ENCODE measurements at places on chromosomes 5 and 9.

- H3K4me1 ChIP-seq = peaks cover 8% of the 10 kb centered on the region
- no peak overlapping the region for H3K4me3 ChIP-seq
- peak; percentile 54 for DNase-seq
- no peaks in the 10 kb centered on the region for H3K36me3 ChIP-seq
- no peak overlapping the region for H3K27ac ChIP-seq
Measured at GRCh38 chr5:53425687-53426511, 54.5 kb upstream of the FST start.

GRCh38 chr5:84614906-84615305, 230.2 kb upstream of the EDIL3 start:
- no peaks in the 10 kb centered on the region for H3K4me1 ChIP-seq
- H3K4me3 ChIP-seq = no peak overlapping the region
- no peaks in the 10 kb centered on the region for H3K27me3 ChIP-seq
- H3K36me3 ChIP-seq = no peaks in the 10 kb centered on the region
- H3K27ac ChIP-seq = no peak overlapping the region

- DNase-seq = no peak
- H3K4me1 ChIP-seq = no peaks in the 10 kb centered on the region
- H3K27me3 ChIP-seq = no peaks in the 10 kb centered on the region
- H3K4me3 ChIP-seq = no peak overlapping the region
- H3K36me3 ChIP-seq = no peaks in the 10 kb centered on the region
- no peak overlapping the region for H3K27ac ChIP-seq
Measured at GRCh38 chr5:135571902-135572301, 6.9 kb downstream of the CXCL14 start.

DNA sequence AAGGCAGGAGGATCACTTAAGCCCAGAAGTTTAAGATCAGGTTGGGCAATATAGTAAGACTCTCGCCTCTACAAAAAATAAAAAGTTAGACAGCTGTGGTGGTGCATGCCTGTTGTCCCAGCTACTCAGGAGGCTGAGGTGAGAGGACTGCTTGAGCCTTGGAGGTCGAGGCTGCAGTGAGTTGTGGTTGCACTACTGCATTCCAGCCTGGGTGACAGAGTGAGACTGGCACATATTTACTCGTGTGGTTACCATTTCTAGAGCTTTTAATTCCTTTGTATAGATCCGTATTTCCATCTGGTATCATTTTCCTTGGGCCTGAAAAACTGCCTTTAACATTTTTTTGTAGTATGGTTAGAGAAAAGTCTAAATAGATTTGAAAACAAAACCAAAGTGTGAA, 7.8 kb downstream of the IL6ST start:
- no peak for DNase-seq
- H3K4me1 ChIP-seq = peaks cover 67% of the 10 kb centered on the region

- DNase-seq = no peak
- H3K27me3 ChIP-seq = no peaks in the 10 kb centered on the region
- no peaks in the 10 kb centered on the region for H3K36me3 ChIP-seq
- H3K4me1 ChIP-seq = peaks cover 37% of the 10 kb centered on the region
- no peak overlapping the region for H3K27ac ChIP-seq
Measured at GRCh38 chr5:39517800-39518199, 93.0 kb upstream of the DAB2 start.

DNA sequence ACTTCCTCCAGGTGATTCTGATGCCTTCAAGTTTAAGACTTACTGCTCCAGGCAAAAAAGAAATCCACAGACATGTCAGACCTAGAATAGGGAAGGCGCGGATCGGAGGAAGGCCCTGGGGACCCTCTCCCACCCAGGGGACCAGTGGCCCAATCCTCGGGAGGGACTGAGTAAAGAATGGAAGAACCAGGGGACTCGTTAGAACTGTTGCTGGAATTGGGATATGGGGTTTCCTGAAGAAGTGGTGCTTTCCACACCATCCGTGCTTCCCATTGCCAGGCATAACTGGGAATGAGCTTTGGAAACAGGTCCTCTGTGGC, 63.8 kb upstream of the SLC25A51 start:
- no peaks in the 10 kb centered on the region for H3K27me3 ChIP-seq
- peak overlapping the region; percentile 90 for H3K27ac ChIP-seq
- peaks cover 91% of the 10 kb centered on the region for H3K4me1 ChIP-seq
- H3K36me3 ChIP-seq = no peaks in the 10 kb centered on the region
- no peak overlapping the region for H3K4me3 ChIP-seq
- DNase-seq = no peak

- DNase-seq = no peak
- no peak overlapping the region for H3K4me3 ChIP-seq
- H3K27me3 ChIP-seq = no peaks in the 10 kb centered on the region
- H3K27ac ChIP-seq = no peak overlapping the region
Measured at GRCh38 chr5:73515232-73515631, 17.0 kb downstream of the BTF3 start.

Measured in Caco-2 (cell line).